ENCODE measurements at places on chromosomes 12 and 14. TPM values are rescaled to one million over a fixed set of nuclear protein-coding genes. Genes with fewer than 3 reads are reported as not detected.

The EML5 gene
- 32.6 TPM for total RNA-seq

The TEP1 gene
- 3.3 TPM for total RNA-seq

The MYH6 gene
- not detected for total RNA-seq

The STRN3 gene
- 148 TPM for total RNA-seq

The GLI1 gene
- under 0.01 TPM for total RNA-seq

The HCAR1 gene
- 0.41 TPM for total RNA-seq

The AQP6 gene
- not detected for total RNA-seq

The KRT7 gene
- not detected for total RNA-seq

The PKP2 gene
- 7.3 TPM for total RNA-seq

The CLEC4D gene
- under 0.01 TPM for total RNA-seq

The CPM gene
- 2.9 TPM for total RNA-seq

The EIF2S3B gene
- 1.6 TPM for total RNA-seq

The YAF2 gene
- total RNA-seq, result 43.6 TPM

The SCNN1A gene
- not detected for total RNA-seq

The CIDEB gene
- 2.0 TPM for total RNA-seq

The PTPRR gene
- 16.7 TPM for total RNA-seq

The AKAP5 gene
- total RNA-seq, result 37.5 TPM

The NDRG2 gene
- total RNA-seq, result 92.9 TPM

The DDX23 gene
- total RNA-seq, result 55.8 TPM

The KRT86 gene
- total RNA-seq, result under 0.01 TPM

The LRIG3 gene
- total RNA-seq, result 10.6 TPM

The PROX2 gene
- not detected for total RNA-seq

The CKAP4 gene
- 24.1 TPM for total RNA-seq

The SERPINA3 gene
- not detected for total RNA-seq

The MGP gene
- total RNA-seq, result 2.0 TPM

The SPIC gene
- not detected for total RNA-seq

The PTPRO gene
- total RNA-seq, result 204 TPM

The RDH12 gene
- 0.82 TPM for total RNA-seq

The PLEKHG7 gene
- total RNA-seq, result not detected

The TSHR gene
- 0.41 TPM for total RNA-seq

The TEX22 gene
- total RNA-seq, result 0.41 TPM

The WDHD1 gene
- total RNA-seq, result 9.0 TPM

The CSRP2 gene
- 298 TPM for total RNA-seq

The LRRC9 gene
- total RNA-seq, result 0.82 TPM

The PSMA3 gene
- 33.8 TPM for total RNA-seq

The IAPP gene
- total RNA-seq, result under 0.01 TPM

The REP15 gene
- total RNA-seq, result 0.82 TPM

The XPOT gene
- 53.8 TPM for total RNA-seq

The VSX2 gene
- total RNA-seq, result not detected

Data from frontal cortex (tissue), 4 donors.